Fibroblast of skin of left biceps (primary cell): ENCODE measurements at places on chromosomes 7 and 10.

DNA sequence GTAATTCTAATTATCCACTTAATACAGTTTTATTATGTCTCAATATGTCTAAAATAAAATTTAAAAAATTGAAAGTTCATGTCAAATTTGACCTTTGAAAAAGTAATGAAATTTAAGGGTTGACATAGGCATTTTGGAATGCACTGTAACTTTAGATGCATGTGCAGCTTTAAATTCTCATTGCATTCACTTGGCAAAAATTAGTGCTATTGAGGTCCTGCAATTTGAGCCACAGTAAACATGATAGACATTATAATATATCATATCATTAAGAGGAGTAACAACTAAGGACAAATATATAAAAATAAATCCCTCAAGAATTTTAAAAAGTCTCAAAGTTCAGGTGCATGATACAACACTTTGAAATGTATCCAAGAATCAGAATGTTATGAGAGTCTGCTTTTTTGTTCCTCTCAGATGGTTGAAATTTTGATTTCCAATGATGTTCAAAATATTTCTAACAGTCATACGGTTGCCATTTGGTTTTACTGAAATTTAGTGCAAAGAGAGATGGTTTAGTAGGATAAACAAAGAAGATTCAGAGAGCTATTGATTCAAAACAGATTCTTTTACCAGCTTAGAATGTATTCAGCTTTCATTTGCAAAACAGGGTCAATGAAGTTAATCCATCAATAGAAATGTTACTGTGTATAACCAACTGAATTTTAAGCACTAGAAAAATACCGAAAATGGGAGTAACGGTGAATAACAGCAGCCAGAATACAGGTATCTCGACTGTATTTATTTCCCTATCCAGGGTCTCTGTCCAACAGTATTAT is 71.8 kb downstream of the SEMA3A start:
- DNase-seq: no peak

GRCh38 chr10:102280397-102281101 is 35.2 kb downstream of the GBF1 start:
- DNase-seq: no peak

GRCh38 chr7:49763791-49764190 is 9.6 kb upstream of the VWC2 start:
- no peak for DNase-seq

- DNase-seq: no peak
These were observed 631 bp upstream of the PRKRIP1 start for GRCh38 chr7:102395592-102395872.

DNA sequence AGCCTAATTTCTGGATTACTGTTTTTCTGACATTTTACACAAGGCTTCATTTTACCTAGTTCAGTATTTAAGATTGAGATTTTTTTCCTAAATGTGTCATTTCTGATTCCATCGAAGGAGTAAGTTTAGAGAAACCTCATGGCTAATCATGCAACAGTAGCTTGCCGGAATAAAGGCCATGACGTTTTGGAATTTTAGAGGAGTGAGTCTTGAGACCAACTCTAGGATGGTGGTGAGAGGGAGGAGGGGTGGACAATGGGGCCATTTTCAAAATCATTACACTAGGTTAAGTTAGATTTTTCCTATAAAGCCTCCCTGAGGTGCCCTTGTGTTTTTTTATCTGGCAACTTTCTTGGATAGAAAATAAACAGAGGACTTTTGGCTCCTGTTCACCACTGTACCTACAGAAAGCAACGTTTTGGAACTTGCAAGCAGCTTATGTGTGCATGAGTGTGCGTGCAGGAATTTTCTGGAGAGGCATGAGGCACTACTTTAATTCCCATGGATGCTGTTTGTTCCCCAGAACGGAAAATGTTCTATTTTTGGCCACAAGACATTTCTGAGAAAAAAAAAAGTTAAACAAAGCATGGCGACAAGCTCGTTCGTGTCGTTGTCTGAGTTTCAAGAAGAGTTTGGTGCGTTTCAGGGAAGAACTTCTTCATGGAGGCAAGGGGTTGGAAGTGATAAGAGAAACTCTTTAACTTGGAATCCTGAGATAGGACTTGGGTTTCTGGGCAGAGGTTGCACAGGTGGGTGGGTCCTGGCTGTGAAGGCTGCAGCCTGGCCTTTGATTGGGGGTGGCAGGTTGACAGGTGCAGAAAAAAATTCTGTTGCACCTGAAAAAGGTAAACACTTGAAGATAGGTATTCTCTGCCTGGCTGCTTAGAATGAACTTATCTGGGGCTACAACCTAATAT is 178.1 kb downstream of the PTEN start:
- no peak for DNase-seq

- no peak for DNase-seq
These were observed 21.2 kb downstream of the EVX1 start for GRCh38 chr7:27263781-27264180.

DNA sequence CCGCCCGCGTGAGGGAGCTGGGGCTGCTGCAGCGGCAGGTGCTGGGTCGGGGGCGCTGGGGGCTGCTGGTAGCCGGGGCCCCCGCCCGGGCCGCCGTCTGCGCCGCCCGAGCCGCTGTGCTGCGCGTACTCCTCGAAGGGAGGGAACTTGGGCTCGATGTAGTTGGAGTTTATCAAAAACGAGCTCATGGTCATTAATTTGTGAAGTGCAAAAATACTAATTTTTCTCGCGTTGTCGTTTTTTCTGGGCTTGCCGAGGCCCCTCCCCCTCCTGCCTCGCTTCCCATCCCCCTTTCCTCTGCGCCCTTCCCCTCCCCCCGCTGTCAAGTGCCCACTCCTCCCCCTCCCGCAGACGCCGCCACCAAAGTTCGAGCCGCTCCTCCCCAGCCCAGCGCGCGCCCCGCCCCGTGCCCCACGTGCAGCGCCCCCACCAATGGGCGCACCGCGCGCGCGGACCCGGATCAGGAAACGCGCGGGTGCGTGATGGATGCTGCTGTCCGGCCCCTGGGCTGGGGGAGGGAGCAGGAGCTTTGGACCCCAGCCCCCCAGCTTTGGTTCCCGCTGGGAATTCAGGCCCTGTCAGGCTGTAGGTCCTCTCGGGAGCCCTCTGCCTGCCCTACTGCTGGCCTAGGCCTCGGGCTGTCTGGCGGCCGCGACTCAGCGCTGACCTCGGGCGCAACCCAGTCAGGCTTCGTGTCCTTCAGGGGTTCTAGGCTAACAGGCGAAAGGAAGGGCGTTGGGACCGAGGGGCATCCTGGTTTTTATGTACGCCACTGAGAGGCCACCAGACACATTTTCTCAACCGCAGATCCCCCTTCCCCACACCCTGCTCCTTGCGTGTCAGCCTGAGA is at the start of gene HOXA4:
TSS of gene HOXA4 (minus strand) at position 218 of the 850 bp plus-strand sequence. CDS start at position 194, 24 bp downstream.
- peak; percentile 72 for DNase-seq

DNA sequence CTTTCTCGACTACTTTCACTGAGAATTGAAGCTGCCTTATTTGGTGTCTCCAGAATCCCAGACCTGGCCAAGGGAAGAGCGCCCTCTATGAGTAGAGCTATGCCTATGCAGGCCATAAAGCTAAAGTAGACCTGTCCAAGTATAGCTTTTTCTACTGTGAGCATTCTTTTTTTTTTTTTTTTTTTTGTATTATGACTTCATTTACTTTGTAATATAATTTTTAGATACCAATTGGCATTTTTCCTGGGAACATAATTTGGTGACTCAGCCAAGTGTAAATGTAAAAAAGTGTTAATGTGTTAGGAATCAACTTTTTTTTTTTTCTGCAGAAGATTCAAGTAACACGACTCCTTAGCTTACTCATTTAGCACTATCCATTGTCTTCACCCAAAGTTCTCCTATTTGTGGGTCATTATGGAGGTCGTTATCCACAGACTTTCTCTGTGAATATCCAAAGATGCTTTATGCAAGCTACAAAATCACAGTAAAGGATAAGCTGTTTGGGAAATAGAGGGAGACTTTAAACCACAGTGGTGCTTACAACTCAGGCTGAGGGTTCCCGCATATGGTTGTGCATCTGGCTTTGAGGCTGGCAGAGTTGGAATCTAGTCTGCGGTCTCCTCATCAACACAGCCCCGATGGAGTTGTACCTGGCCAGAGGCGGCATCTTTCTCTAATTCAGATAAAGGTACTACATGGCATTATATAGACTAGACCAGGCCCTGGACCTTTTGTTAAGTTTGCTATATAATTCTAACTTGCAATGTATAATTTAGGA is 1040.2 kb upstream of the SORCS1 start:
- peak; percentile 13 for DNase-seq

DNA sequence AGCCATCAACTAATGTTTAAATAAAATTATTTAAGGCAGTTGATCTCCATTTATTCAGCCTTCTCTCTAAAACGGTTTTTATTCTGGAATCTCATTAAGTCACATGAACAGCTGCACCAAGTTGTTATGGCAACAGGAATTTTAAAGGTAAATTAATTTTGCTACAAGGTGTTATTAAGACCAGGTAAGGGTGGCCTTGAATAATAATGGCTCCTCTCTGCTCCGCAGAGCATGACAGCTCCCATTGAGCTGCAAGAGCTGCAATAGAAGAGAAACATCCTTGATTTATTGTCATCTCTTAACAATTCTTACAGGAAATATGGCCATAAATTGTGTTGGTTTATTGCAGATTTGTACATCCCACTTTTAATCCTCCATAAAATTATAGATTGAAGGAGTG is 165.8 kb downstream of the KLF6 start:
- DNase-seq: no peak

GRCh38 chr7:23759671-23760391 is 49.8 kb downstream of the STK31 start:
- peak; percentile 6 for DNase-seq

GRCh38 chr7:151273651-151274390 is 25.3 kb upstream of the SMARCD3 start:
- no peak for DNase-seq

GRCh38 chr10:10293041-10293440 is 724.6 kb upstream of the CELF2 start:
- DNase-seq: no peak

- peak; percentile 55 for DNase-seq
These were observed 14.8 kb downstream of the USP54 start for GRCh38 chr10:73576178-73576889.

DNA sequence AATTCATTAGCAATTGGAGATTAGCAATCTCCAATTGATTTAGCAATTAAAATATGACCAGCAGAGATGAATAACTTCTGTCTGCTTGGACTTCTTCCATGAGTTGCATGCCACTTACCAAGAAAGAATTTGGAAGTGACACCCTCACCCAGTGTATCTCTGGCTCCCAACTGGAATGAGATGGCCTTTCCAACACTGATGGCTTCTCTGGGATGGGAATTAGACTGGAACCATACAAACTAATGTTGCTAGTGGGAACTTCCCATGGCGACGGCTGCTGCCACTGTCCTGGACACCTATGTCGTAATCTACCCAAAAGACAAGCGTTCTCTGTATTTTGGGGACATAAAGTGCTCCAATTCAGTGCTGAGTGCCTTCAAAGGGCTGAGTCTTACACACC is 192.3 kb downstream of the COBL start:
- DNase-seq: no peak

DNA sequence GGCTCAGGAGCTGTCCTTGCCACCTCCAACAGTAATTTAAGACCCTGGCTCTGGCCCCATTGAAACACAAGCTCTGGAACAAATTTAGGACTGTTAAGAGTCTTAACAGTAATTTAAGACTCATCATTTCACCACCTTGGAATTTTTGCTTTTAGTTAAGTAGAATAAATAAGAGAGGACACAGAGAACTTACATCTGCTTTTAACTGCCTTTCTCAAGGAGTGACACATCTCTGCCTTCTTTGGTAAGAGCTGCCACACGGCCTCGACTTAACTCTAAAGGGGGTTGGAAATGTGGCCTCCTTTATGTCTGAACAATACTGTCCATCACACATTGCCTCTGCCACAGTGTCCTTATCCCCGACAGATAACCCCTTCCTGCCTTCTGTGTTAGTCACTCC is 77.9 kb downstream of the HERPUD2 start:
- DNase-seq: no peak

- DNase-seq: no peak
These were observed 3.9 kb downstream of the RAB11FIP2 start for GRCh38 chr10:118042827-118043242.

DNA sequence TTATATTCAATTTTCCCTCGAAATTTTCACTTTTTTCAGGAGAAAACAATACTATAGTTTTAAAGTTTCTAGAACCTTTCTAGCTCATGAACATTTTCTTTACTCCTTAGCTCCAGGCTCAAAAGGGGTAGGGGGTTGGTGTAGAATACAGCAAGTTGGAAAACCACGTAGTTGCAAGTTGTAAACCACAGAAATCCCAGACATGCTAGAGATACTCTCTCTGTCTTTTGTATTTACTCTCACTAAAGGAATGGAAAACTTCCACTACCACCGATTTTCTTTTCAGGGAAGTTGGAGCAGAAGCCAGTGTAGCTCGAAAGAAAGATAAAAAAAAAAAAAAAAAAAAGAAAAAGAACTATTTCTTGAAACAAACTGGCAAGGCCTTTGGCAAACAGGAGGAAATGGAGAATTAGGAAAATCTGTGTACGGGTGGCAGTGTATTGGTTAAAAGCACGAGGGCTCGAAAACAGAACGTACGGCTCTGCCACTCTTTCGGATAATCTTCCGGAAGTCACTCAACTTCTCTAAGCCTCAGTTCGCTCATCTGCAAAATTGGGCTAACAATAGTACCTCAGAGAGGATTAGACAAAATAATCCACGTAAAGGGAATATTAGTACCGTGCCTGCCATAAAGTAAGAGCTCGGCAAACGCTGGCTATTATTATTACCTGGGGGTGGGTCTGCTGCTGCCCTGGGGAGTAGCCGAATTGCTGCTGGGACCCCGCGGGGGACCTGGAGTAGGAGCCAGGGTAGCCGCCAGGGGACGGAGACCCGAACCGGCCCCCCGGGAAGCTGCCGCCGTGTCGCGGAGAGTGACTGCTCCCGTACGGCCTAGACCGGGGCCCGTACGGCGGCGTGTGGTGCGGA is 628 bp downstream of the MPLKIP start:
- DNase-seq: no peak

DNA sequence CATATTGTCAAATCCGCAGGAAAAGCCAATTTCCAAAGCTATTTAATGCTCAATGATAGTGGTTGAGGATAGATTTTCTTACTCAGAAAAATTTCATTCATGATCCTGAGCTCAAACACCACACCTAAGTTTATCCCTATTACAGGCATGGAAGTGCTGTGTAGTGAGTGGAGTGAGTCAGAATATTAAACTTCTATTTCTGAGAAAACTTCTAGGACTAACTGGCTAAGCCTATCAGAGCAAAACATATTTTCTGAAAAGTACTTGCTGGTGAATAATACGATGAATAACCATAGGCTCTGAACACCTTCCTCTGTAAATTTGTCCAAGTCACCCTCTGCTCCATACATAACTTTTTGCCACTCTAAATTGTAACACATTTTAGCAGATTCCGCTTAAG is 221.5 kb downstream of the SUGCT start:
- DNase-seq: no peak

DNA sequence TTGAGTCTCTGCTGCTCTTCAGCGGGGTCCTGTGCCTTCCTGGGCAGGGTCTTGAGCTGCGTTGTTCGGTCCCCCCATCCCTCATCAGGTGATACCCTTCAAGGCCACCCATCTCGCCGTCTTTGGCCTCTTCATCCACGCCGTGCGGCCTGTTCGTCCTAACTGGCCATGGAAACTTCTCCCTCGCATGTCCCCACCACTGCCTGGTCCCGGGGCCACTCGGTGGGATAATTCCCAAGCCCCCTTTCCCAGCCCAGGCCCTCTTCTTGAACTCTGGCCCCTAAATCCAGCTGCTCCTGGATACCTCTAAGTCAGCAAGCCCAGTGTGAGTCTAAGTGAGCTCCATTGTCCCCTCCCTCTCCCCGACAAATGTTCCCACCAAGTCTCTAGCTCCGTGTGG is 74.5 kb downstream of the CAMK1D start:
- no peak for DNase-seq
